ENCODE measurements at places on chromosomes 7 and 10. TPM values are rescaled to one million over a fixed set of nuclear protein-coding genes. Genes with fewer than 3 reads are reported as not detected.

MLXIPL gene
- not detected for total RNA-seq

CRTAC1 gene
- not detected for total RNA-seq

UCMA gene
- total RNA-seq, result 0.63 TPM

PRR15 gene
- total RNA-seq, result not detected

GRCh38 chr7:131321656-131322055 lies 6.0 kb upstream of the MKLN1 start:
- no peak for DNase-seq

DNA sequence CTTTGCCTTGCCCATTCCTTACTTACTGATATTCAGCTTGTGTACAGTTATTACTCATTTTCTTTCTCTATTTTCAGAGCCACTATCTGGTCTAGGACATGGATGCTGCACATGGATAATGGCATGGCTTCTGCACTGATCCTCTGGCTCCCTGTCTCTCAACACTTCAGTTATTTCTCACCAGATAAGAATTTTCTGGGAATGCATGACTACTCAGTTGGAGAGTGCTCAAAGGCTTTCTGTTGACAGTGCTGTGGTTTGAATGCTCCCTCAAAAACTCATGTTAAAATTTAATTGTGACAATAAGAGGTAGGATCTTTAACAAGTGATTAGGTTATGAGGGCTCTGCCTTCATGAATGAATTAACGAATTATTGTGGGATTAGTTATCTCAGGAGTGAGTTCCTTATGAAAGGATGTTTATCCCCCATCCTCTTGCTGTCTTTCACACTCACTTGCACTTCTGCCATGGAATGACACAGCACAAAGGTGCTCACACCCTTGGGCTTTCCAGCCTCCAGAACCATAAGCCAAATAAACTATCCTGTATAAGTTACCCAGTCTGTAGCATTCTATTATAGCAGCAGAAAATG lies 16.1 kb upstream of the PIK3CG start:
- DNase-seq, result no peak

DNA sequence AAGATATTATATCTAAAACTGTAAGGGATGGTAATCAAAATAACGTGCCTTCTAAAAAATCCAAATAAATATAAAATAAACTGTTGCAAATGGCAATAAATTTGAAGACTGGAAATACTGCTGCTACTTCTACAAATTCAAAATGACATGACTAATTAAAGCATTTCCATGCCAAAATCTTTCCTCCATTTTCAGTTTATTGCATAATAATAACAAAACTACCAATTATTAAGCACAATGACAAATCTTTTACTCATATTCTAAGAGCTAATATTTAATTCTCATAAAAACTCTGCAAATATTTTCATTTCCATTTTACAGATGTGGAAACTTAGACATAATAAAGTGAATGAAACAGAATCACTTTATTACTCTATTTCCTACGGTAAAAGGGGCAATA lies 38.8 kb upstream of the NEBL start:
- DNase-seq, result no peak

GRCh38 chr7:151843181-151843580 lies 33.7 kb downstream of the PRKAG2 start:
- DNase-seq, result no peak

DNA sequence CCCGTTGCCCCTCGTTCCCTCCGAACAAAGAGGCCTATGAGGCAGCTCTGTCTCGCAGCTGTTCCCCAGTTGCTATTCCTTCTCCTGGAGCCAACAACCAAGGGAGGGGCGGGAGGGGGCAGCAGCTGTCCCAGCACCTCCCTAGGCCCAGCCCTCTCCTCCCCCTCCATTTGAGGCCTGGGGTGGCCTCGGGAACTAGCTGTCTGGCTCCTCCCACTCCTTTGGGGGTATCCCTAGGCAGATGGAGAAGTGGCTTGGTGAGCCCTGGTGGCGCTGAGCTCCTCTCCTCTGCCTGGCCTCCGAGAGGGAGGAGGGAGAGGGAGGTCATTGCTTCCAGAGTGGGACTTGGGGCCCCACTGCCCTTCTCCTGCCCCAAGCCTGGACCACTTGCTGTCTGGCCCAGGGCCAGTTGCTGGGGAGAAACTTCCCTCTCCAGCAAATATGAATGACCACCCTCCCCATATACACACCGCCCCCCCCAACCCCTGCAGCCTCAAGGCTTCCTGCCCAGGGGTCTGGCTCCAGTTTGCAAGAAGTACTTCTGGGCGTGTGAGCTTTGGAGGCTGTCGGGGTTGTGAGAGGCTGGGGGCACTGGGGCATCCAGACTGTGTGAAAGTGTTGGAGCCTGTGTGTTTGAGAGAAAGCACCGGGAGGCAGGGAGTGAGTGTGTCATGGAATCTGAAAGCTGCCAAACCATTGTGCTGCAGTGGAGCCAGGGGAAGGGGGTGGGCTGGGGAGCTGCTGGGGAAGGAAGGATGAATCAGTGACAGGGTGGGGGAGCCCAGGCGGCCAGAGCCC lies 3.1 kb downstream of the FLNC start:
- no peak for DNase-seq

Data from Karpas-422 (cell line).